Aorta (tissue), 5 donors: ENCODE measurements at places on chromosomes 3 and 15. TPM values are rescaled to one million over a fixed set of nuclear protein-coding genes. Genes with fewer than 3 reads are reported as not detected.

- no peak for DNase-seq
Measured at GRCh38 chr15:52751522-52751921, 38.6 kb downstream of the ONECUT1 start.

DNA sequence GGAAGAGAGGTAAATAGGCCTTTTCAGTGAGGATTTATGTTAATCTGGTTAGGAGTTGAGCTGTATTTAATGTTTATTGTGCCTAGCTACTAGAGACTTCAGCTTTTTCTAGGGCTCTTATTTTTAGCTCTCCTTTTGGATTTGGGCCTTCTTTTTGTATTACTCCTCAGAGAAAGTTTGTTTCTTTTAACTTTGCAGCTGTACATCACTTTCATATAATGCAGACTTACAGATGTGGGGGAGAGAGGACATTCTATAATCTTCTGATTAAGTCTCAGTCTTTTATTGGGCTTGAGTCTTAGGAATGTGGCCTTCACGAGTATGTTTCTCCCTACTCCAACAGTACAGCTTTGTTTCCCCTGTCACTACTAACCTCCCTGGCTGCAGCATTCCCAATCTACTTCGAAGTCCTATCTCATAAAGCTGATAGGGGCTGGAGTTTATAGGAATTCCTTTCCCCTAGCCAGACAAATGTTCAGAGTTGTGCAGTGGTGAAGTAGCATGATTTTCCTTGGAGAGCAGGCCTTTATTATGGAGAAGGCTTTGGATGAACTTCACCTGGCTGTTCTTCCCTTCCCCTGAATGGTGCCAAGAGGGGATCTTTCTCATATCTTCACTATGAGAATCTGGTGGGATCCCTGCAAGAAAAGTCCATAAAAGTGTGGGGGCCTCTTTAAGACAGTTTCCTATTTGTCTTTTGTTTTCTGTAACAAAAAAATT lies 82.2 kb upstream of the CBLB start:
- no peak for DNase-seq

GRCh38 chr15:77034695-77035489 lies 36.0 kb downstream of the TSPAN3 start:
- DNase-seq, result peak; percentile 84

GRCh38 chr3:16085884-16086608 lies 88.4 kb upstream of the GALNT15 start:
- peak; percentile 82 for DNase-seq

DNA sequence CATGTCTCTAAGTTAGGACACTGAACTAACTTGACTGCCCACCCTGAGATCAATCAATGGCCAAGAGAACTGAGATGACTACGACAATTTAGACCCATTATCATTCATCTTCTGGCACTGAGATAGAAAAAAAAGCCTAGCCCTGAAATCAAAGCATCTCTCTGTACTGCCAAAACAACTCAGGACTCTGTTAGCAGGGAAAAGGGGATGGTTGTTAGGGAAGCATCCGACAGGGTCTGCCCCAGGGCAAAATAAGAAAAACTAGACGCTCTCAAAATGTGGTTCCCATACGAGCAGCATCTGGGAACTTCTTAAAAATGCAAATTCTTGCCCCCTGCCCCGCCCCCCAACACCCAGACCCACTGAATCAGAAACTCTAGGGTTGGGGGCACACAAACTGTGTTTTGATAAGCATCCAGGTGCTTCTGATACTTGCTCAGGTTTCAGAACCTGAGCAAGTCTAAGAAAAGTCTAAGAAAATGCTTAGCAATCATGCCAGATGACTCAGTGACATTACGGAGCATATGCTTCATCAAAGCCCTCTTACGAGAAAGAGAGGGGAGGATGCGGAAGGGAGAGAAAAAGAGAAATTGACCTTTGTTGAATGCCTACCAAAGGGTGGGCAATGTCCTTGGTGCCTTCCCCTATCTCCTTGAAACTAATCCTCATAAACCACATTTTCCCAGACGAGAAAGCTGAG lies 172.8 kb upstream of the HES1 start:
- DNase-seq, result no peak

- no peak for DNase-seq
Measured at GRCh38 chr15:75181780-75182179, 19.9 kb upstream of the C15orf39 start.

GRCh38 chr3:186108106-186108940 lies 566 bp downstream of the ETV5 start:
- peak; percentile 66 for DNase-seq

DNA sequence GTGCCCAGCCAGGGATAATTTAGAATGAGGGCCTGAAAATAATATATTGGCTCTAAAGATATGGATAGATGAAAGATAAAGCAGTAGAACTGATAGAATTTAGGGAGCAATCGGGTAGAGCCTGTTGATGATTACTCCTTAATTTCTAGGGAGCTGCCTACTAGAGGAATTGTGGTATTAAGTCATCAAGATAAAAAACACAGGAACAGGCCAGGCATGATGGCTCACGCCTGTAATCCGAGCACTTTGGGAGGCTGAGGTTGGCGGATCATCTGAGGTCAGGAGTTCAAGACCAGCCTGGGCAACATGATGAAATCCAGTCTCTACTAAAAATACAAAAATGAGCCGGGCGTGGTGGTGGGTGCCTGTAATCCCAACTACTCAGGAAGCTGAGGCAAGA lies 130.4 kb downstream of the PCCB start:
- no peak for DNase-seq

DNA sequence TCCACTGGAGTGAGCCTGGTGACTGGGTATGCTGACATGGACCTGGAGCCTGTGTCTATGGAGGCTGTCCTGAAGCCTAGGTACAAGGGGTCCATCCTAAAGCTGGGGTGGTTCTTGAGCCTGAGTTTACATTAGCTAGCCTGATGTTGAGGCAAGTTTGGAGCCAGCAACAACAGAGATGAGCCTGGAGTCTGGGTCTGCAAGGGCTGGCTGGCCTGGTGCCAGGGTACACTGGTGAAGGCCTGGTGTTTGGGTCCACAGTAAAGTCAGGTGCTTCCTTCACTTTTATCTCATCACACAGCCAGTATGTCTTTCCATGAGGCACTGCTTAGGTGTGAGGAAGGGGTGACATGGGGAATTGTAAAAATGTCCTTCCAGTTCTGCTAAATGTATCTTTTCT lies 49.5 kb downstream of the TP63 start:
- no peak for DNase-seq

DNA sequence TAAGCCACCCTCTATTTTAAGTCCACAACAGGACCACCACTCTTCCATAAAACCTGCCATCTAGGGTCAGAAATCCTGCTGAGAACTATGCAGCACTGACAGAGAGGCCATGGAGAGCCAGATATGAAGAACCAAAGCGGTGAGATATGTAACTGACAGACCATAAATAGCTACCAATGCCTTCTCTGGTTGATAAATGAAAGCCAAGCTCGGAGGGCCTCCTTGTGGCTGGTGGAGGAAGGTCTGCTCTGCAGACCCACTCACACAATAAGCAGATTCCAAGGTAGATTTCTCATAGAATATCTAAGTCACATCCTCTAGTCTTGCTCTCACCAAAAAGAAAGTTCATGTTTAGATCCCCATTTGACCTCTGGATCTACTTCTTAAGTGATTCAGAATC lies 38.9 kb downstream of the RYK start:
- no peak for DNase-seq

DNA sequence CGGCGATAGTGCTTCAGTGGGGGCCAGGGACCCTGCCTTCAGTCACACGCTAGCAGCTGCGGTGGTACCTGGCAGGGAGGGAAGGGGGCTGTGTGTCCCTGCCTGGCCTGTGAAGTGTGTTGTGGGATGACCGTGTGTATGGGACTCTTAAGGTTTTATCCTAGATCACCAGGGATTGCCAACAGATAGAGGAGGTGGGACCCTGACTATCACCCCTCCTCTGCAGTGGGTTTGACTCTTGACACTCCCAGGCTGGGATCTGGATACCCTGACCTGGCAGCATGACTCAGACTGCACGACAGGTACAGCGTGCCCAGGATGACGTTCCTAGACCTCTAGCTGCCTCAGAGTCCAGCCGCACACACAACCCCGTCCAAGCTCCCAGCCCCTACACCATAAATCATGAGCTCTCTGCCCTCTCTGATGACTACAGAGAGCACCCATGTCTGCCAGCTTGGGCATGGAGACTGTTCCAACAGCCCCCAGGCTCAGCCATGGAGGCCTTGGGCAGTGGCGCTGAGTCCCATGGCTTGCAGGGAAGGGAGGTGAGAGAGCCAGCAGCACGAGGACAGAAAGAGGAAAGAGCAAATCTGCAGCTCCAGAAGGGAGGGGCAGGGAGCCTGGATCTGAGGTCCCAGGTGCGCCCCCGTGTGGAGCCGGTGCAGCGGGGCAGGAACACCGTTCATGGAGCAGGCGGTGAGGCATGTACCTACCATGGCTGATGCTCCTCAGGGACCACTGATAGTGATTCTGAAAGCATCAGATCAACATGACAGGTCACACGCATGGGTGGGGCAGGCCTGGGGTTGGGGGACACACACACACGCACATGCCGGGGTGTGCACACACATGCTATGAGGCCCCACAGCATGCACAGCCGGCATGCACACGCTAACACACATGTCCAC lies 71.0 kb downstream of the ADAMTS7 start:
- DNase-seq, result peak; percentile 76

- DNase-seq, result no peak
Measured at GRCh38 chr3:128397484-128397883, 69.2 kb downstream of the DNAJB8 start.

GRCh38 chr3:114800272-114801031 lies 346.6 kb downstream of the ZBTB20 start:
- DNase-seq, result no peak

DNA sequence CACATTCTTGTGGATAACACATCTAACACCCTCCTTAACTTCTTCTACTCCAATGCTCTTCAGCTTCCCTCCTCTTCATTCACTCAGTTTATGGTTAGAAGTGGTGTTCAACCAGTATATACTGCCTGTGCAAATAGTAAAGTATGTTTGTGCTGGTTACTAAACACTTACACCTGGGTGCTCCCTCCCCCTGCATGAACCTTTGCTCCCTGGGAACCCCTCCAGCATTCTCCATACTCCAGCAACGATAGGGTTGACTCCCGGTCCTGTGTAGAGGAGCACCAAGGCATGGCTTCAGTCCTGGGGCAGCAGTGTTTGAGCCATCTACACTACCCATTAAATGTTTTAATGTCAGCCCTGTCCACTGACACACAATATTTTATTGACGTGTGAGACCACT lies 407.5 kb upstream of the DPH6 start:
- DNase-seq, result no peak

GRCh38 chr3:152209060-152209459 lies 59.7 kb upstream of the MBNL1 start:
- DNase-seq, result no peak

DNA sequence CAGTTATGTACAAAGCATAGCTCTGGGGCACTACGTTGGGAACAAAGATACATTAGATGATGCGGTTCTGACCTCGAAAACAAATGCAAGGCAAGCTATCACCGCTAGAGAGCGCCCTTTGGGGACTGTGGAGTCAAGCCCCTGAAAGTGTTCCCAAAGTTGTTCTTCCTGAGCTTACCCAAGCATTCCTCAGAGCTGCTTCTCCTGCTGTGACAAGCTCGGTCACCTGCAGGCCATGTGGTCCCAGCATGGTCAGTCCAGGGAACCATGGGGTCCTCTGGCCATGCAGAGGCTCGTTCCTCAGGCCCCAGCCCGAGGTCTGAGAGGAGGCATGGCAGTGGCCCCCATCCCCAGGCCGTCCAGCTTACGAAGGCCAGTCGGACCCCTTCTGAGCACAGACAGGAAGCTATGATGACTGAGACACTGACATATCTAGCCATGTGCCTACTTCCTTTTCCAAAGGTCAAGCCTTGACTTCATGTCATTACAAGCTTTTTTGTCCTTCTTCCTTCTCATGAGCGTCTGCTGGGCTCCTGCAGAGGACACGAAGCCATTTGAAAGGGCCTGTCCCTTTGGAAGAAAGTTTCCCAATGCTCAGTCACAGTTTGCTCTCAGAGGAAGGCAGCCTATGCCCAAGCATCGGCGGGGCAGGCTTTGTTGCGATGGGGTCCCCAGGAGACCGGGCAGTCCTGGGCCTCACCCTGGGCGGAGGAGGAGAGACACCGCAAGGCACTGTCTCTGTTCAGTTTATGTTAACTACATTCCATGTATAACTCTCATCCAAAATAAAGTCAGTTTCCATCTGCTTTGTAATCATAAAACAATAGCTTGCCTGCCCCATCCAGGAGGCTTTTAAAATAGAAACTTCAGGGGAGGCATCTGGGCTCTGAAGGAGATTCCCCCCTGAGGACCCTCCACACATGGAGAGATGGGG lies 79.3 kb downstream of the ATP10A start:
- DNase-seq, result peak; percentile 73

GRCh38 chr3:36923523-36923943 lies 21.3 kb downstream of the TRANK1 start:
- no peak for DNase-seq

DNA sequence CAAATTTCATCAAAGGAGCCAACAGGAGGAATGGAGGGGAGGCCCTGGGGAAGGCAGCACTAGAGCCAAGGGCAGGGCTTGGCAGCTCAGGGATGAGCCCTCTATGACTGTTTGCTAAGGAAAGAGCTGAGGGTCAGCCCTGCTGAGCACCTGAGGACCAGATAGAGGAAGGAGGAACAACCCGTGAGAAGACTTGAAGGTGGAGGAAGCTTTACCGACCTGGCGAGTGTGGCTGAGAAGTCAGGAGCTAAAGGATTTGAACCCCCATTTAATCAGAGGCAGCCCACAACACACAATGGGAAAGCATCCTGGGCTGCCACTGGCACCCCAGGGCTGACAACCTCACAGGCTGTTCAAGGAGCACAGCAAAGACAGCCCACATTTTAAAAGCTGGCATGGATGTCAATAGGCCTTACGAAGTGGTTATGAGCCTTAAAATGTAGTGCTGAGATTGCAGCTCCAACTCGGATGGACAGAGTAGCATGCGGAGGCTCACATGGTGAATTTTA lies 20.7 kb upstream of the LRRC2 start:
- no peak for DNase-seq

GRCh38 chr3:151625086-151625485 lies 108.6 kb upstream of the AADACL2 start:
- DNase-seq, result no peak

DNA sequence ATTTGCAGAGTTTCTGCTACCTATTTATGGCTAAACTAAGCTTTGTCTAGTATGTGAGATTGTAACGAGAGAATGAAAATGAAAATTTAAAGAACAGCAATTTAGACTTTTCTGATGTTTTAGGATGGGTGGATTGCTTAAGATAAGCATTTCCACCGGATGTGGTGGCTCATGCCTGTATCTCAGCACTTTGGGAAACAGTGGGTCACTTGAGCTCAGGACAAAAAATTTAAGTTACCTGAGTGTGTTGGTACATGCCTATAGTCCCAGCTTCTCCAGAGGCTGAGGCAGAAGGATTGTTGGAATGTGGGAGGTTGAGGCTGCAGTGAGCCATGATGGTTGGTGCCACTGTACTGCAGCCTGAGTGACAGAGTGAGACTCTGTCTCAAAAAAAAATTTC lies 3.3 kb downstream of the PPP4R2 start:
- no peak for DNase-seq

Gene RHOV
- polyA plus RNA-seq, result not detected

Gene IDH3A
- polyA plus RNA-seq, result 99.3 TPM

Gene NR1I2
- polyA plus RNA-seq, result 9.5 TPM

Gene NR2E3
- 0.25 TPM for polyA plus RNA-seq

Gene TMCO5A
- polyA plus RNA-seq, result not detected

Gene LYSMD4
- polyA plus RNA-seq, result 1.9 TPM

Gene NOX5
- not detected for polyA plus RNA-seq

Gene GOLGA6L4
- polyA plus RNA-seq, result 1.5 TPM

Gene HYAL1
- 1.6 TPM for polyA plus RNA-seq
